ENCODE measurements at places on chromosomes 5 and 9.

DNA sequence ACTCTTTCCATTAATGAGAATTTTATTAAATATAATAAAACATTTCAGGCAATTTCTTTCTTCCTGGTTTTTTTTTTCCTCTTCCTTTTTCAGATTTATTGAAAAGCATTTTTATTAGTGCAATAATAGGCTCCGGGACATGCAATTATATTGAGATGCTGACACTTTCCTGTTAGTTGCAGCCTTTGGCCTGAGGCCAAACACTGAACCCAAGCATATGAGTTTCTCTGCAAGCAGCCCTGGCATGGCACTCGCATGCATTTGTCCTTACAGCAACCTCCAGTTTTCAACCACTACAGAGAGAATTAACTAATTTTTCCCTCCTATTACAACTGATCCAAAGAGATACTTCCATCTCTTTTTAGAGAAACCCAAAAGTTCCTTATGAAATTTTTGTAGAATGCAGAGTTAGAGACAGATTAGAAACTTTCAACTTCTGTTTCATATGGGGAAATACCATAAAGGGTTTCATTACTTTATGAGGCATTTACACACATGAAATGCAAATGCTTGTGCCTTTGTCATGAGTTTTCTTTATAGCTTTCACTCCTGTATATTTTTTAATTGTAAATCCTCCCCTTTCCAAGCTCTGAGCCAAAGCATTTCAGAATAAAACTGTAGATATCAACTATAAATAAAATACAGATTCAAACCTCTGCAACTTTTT lies 183.0 kb downstream of the CETN3 start:
- DNase-seq = peak; percentile 20

DNA sequence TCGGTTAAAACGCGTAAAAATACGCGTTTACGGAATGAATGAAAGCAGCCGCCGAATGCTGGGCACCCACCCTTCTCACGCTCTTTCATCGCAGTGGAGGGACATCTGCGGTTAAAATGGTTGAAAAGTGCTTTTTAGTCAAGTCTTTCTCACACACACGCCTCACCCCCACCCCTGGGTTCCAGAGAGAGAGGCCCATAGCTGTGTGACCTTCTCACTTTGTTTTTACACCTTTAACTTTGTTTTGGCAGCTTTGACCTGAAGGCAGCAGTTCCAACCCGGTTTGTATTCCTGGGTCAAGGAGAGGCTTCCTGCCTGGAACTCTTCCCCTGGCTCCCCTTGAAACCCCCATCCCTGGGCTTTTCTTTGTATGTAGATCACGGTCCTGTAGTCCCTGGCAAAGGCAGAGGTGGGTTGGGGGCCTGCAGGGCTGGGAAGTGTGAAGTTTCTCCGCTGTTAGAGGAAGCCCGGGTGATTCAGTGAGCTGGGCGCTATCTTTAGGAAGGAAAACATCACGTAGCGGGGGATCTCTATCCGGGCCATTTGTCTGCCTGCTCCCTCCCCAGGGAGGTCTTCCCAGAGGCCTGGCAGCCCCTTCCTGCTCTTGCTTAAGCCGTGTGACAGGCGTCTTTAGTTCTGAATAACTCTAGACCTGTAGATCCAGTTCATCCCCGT lies 29.6 kb downstream of the SPRY4 start:
- DNase-seq = no peak

DNA sequence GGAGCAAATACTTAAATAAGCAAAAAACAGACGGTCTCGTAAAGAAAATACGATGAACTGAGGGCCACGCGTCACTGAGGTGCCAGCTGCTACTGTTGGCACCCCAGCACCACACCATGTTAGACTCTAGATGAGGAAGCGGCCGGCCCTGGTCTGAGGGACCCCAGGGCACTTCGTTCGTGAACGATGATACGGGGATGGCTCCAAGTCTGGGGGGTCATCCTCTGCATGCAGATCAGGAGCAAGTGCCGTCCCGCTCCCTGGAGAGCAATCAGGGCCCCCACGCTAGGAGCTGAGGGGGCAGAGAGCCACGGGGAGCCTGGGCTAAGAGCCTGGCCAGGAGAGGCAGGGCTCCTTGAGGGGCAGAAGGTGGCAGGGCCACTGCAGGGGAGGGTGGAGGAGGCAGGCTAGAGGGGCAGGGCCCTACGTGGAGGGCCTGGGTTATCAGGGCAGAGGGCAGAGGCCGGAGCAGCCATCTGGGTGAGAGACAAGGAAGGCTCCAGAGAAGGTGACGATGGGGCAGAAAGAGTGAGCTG lies 24.1 kb downstream of the SARDH start:
- DNase-seq = no peak

- no peak for DNase-seq
Observed at GRCh38 chr5:14436801-14437542, 144.6 kb upstream of the OTULINL start.

GRCh38 chr5:109196087-109196822 lies 213.5 kb downstream of the PJA2 start:
- no peak for DNase-seq

DNA sequence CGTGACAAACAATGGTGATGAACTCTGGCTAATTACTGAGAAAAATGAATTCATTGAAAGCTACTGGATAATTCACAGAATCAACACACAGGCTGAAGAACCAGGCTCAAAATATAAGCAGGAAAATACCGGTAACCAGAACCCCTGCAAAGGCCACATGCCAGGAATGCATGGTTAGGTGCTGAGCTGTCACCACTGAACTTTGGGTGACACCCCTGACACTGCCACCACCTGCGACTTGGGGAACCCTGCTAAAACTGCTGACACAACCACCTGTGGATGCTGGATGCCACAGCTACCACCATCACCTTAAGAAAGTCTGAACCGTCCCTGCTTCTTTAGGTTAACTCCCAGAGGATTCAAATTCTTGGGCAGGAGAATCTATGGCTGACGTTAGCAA lies 72.0 kb upstream of the NR4A3 start:
- DNase-seq = no peak

DNA sequence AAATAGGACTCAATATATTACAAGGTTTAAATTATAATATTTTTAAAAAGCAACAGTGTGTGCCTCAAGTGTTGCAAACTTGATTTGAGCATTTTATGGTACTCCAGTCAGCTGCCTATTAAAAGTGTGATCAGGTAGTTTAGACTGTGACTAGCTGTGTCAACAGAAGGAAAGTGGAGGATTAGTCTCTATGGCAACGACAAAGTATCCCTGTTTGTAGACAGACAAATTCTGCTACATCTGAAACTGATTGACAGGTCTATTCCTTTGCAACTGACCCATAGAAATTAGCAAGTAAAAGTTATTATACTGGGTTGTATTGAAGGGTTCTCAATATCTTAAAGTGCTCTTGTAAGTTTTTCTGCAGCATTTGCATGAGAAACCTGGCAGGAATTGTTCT lies 249.8 kb upstream of the ARRDC3 start:
- peak; percentile 35 for DNase-seq

DNA sequence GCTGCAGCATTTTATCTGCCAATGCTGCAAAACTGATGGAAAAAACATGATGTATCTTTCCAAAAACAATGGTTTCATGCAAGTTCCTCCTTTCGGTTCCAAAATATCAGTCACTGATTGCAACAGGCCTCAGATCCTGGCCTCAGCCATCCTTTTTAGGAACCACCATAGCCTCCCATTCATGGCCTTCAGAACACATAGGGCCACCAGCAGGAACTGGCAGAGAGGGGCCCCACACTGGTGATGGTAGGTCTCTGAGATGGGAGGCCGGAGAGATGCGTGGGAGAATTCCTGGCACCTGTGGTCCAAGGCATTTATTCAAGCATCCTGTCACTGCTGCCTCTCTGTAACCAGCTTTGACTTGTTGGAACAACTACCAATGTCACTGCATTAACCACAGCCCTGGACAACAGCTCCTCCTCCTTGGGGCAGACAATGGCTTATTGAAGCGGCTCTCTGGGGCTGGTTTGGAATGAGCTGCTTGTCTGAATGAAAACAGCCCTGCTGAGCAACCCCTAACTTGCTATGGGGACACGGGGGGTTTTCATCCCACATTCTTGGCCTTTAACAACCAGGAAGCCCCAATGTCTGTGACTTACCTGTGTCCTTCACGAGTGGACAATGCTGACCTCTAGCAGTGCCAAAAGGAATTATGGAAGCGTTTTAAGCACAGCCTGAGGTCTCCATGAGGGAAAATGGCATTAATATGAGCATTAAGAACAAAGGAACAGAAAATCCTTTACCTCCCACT lies 108.1 kb downstream of the LHFPL2 start:
- DNase-seq = no peak

DNA sequence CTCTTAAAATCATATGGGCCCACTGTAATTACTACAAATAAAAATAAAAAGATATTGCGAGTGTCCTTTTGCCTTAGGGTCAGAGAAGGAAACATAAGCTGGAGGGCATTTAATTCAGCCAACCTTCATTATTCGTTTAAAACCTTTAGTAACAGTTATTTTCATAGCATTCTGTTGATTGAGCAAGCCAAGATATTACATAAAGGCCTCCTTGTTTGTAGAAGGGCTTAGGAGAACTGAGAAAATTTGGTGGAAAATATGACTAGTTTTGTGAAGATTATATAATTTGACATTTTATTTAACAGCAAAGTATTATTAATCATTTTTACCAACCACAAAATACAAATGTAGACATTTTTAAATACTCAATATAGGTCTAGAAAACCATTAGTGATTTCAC lies 62.2 kb downstream of the COX7C start:
- no peak for DNase-seq

DNA sequence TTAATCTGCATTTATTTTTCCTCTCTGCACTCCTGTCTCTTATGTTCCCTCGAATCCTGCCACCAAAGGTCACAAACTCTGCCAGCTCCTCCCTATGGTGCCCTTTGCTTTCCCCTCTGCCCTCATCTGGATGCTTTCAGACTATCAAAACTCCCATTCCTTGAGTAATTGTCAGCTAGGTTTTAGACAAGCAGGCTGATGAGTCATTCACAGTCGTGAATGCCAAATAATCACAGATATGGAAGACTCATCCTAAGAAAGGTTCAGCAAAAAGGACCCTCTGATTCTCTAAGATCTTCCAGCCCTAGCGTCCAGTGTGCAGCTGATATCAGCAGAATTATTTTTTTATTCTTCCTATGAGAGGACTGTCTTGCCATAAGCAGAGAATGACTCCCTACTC lies 104.5 kb upstream of the NUDT12 start:
- no peak for DNase-seq

DNA sequence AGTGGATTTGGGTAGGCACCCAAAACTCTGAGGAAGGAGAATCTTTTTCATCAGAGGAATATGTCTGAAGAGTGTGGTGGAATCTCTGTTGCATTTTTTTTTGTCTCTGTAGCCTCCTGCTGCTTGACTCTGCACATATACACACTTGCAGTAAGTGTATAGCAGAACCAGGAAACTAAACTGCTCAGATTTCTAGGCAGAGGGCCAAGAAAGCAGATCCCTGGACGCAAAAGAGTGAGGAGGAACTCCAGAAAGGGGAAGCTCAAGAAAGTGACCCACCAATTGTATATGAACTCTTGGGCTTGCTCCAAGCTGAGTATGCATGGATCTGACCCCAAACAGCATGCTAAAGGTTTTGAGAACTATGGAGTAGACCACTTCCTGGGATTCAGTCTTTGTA lies 181.8 kb downstream of the GADD45G start:
- DNase-seq = no peak

DNA sequence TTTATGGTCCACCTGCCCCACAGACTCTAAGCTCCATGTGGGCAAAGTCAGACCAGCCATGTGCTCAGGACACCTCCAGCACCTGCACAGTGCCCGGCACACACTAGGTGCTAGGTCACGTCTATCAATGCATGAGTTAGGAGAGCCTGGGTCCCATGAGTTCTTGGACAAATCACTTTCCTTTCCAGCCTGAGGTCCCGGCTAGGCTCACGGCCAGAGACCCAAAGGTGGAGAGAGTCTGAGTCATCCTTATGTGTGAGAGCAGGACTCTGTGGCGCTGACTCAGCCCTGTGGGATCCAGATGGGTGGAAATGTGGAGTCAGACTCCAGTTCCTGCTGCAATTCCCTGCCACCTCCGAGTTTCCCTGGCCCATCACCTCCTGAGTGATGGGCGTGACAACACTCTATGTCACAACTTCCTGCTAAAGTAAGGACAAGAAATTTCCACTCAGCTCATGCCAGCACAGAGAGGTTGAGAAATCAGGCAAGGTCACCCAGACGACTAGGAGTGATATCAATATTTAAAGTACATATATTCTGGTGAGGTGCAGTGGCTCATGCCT lies 2.5 kb upstream of the ST6GALNAC4 start:
- DNase-seq = no peak

DNA sequence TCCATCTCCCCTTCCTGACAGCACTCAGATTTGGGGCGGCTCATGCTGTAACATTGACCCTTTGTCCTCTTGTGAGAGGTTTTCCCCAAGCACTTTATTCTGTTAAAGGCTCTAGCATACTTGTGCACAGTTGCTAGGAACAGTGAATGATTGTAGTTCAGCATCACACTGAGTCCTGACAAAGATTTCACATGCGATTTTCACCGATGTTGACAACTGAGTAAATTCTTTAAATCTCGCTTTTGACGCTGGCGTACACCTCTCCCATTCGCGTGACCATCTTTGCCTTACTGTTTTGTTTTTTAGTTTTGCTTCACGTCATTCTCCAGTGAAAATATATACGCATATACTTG lies 780 bp downstream of the CDC37L1 start:
- no peak for DNase-seq

DNA sequence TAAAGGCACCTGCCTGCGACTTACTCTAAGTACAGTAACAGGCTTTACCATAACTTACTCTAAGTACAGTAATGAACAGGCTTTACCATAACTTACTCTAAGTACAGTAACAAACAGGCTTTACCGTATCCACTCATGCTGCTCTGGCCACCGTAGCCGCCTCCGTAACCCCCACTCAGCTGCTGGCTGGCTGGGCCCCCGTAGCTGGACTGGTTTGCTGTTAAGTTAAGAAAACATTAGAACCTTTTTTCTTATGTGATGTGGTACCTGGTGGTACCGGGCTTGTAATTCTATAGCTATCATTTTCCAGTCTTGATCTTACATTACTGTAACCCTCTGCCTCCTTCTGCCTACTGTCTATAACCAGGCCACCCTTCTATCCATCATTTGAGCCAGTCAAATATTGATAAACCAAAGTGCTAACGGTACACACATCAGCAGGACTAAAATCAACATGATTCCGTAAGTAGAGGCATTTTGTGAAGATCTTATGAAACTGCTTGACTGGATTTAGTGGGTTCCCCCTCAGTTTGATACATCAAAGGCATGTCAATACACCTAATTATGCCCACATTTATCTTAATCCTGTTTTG lies 7.4 kb downstream of the HNRNPH1 start:
- no peak for DNase-seq

GRCh38 chr9:137240318-137240840 lies 708 bp upstream of the TUBB4B start:
- DNase-seq = peak; percentile 55

- DNase-seq = peak; percentile 83
Observed at GRCh38 chr9:18007621-18008020, 428.8 kb downstream of the SH3GL2 start.

- DNase-seq = no peak
Observed at GRCh38 chr5:55633574-55634208, 78.4 kb downstream of the SLC38A9 start.

Data from NCI-H1105 treated with DMSO at 0.1 percent for 48 hours (cell line).